ENCODE measurements at places on chromosomes 12 and 14.

- peak; percentile 79 for DNase-seq
Measured at GRCh38 chr14:73750531-73750901, 36.3 kb upstream of the PNMA1 start.

DNA sequence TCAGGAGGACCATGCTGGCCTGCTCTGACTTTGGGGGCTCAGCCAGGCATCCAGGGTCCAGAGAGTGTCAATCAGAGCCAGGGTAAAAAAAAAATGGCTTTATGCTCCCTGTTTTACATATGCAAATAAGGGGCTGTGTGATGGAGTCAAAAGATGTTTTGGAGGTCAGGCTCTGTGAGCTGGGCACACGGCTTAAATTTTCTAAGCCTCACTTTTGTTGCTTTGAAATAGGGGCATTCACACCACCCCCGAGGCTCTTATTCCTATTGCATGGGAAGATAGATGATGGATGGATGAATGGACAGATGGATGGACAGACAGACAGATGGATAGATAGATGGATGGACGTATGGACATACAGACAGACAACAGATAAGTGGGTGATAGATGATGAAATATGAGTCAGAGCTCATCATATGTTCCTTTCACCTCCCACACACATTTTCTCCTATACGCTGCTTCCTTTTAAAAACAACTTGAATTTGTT lies 42.7 kb downstream of the RIN3 start:
- DNase-seq, result no peak

DNA sequence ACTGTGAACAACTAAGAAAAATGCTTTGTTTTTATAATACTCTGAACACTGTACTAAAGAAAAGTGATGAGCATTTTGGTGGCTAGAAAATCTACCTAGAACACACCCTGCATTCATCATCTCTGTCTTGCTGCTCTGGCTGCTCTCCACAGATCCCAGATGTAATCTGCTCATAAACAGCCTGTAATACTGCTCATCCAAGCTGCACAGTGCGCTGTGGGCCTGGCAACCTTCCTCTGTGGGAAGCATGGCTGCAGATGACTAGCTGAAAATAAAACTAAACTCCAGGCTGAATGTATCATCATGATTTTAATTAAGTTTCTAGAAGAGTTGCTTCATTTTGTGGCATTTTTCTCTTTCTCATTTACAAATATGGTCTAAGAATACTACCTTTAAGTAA lies 200.7 kb downstream of the SLC2A13 start:
- DNase-seq, result peak; percentile 14

DNA sequence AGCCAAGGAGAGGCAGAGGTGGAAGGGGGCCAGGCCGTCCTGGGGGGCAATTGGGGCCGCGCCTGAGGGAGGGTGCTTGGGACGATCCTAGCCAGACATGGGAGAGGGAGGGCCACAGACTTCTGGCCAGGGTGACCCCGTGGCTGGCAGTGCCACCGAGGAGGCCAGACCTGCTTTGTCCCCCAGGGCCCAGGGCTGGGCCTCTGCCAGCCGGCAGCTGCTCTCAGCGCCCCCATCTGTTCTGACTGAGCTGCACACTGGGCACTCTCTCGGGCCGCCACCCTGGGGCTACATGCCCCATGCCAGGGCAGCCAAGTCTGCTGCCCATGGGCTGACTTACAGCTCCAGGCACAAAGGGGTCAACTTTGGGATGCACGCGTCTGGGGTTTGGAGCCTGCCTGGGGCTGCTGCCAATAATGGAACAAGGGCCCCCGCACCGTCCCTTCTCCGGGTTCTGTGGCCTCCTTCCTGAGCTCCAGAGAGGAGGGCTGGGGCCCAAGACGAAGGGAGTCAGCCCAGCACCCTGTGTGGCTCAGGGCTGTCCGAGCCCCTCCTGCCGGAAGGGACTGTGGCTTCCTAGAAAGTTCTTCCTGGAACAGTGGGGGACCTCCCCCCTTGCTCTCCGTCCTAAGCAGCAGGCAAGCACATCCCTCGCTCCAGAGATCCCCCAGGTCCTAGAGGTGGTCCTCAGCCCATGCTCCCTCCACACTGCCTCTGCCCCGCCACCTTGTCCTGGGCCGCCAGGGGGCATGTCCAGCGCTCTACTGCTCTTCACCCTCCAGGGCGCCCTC lies 1.1 kb downstream of the ADSS1 start:
- no peak for DNase-seq

GRCh38 chr12:131372706-131373195 lies 338.1 kb upstream of the SFSWAP start:
- no peak for DNase-seq

- DNase-seq, result no peak
Measured at GRCh38 chr12:77861317-77861716, 30.6 kb downstream of the NAV3 start.

DNA sequence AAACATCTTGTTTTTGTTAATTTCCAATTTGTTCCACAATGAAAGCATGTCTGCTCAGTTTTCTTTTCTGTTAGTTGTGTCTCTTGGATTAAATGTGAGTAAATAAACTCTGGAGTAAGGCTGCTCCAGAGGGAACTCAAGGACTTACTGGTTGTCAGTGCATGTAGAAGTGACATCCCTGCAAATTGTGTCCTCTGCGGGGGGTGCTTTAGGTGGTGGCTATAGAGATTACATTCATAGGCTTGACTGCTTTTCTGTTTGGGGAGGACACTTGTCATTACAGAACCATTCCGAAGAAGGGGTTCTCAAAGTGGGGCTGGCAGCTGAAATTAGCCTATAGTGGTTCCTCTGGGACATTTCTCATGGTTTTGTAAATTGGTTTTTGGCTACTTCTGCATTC lies 8.8 kb downstream of the TMTC2 start:
- DNase-seq, result no peak

- no peak for DNase-seq
Measured at GRCh38 chr12:96141216-96141912, 52.8 kb upstream of the ELK3 start.

DNA sequence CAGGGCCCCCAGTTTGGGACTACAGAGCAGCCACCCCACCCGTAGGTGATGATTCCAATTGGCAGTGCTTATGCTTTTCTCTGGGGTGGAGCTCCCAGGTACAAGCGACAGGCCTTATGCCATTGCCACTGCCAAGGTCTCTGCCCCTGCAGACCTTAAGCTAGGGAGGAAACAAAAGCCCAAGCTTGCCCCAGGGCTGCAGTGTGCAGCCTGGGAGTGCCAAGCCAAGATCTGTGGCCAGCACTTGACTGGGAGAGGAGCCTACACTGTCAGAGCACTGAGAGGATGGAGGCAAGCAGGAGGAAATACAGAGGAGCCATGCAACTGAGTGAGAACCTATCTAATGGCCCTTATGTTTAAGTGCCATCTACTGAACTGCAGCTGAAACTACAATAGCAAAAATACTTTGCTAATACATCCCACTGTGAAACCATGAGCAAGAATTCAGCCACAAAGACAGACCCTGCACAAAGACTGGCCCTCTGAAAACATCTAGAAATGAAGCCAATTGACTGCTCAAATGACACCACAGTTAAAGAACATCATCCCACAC lies 17.7 kb upstream of the ASCL1 start:
- DNase-seq, result no peak

GRCh38 chr14:53285821-53286220 lies 132.7 kb upstream of the DDHD1 start:
- no peak for DNase-seq

GRCh38 chr14:83372271-83372670 lies 1838.6 kb upstream of the SEL1L start:
- DNase-seq, result no peak

GRCh38 chr14:26255213-26255612 lies 342.6 kb downstream of the NOVA1 start:
- peak; percentile 11 for DNase-seq

GRCh38 chr12:29901585-29901984 lies 117.8 kb upstream of the TMTC1 start:
- DNase-seq, result no peak

DNA sequence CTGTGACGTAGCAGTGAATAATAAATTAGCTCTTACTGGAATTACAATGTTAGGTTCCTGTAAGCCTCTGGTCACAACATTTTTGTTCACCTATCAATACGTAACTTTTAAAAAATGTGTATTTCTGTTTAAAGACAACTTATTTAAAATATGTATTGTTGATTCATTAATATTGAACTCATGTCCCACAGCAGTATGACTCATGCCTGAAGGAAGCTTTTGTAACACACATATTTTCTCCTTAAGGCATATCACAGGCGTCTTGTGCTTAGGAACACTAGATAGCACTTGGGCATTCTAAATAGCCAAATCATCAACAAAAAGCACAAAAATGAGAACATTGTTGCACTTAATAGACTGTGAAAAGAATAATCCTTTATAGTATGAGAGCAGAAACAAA lies 92.5 kb downstream of the GPHN start:
- DNase-seq, result no peak

DNA sequence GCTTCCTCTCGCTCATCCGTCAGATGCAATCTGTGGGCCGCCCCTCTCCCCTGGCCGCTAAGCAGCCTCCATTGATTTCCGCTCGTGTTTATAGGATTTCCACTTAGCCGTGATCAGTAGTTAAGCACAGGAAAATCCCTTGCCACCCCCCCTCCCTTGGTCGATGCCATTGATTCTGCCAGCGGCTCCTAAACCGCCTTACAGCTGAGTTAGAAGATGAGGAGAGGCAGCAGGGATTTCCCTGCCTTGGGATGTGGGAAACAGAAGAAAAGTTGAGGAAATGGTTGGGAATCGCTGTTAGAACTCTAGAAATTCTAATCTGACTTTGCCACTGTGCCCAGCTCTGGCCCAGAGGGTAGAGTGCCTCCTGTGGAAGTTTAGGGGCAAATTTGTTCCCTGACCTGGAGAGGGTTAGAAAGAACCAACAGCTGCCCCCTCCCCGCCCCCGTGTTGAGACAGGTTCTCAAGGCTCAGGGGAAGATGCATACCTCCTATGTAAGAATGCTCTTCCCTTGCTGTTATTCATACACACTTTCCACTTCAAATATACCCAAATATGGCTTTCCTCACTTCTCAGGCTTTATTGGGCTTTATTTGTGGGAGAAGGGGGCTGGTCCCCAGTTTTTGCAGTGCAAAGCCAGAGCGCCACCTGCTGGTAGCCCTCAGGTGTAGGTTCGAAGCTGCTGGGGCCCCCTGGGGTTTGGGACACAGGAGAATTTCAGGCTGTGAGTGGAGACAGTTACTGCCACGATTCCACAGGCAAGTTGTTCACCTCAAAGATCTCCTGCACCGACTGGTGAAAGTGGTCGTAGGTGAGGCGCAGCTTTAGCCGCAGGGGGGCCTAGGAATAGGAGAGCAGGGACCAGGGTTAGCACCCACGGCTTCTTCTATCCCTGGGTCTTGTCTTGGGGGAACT lies 3.2 kb downstream of the THTPA start:
- DNase-seq, result peak; percentile 67

GRCh38 chr14:74516451-74517160 lies 23.0 kb downstream of the ISCA2 start:
- no peak for DNase-seq

- DNase-seq, result no peak
Measured at GRCh38 chr12:74514098-74514872, 23.4 kb upstream of the ATXN7L3B start.

- DNase-seq, result no peak
Measured at GRCh38 chr12:19201661-19202060, 72.1 kb downstream of the PLEKHA5 start.

- DNase-seq, result no peak
Measured at GRCh38 chr14:73943083-73943482, 6.8 kb downstream of the FAM161B start.

- peak; percentile 90 for DNase-seq
Measured at GRCh38 chr14:96098309-96098998, 59.3 kb downstream of the C14orf132 start.

- no peak for DNase-seq
Measured at GRCh38 chr14:31881531-31882310, 195.4 kb upstream of the ARHGAP5 start.

GRCh38 chr12:50185970-50186663 lies 18.9 kb upstream of the CERS5 start:
- no peak for DNase-seq

- no peak for DNase-seq
Measured at GRCh38 chr14:99216191-99216590, 55.8 kb downstream of the BCL11B start.

GRCh38 chr12:124488520-124488919 lies 78.9 kb downstream of the NCOR2 start:
- DNase-seq, result no peak

Measured in cerebellum (tissue), 4 donors.